CD8-positive, alpha-beta memory T cell (primary cell): ENCODE measurements at places on chromosomes 4 and X. TPM values are rescaled to one million over a fixed set of nuclear protein-coding genes. Genes with fewer than 3 reads are reported as not detected.
A peak's percentile ranks its signal among the peaks of the same experiment; 100 is the strongest.

- H3K4me3 ChIP-seq, result no peak overlapping the region
- H3K27me3 ChIP-seq, result no peaks in the 10 kb centered on the region
- H3K4me1 ChIP-seq, result no peaks in the 10 kb centered on the region
- DNase-seq, result no peak
Observed at GRCh38 chrX:11532291-11533078, 133.2 kb downstream of the ARHGAP6 start.

DNA sequence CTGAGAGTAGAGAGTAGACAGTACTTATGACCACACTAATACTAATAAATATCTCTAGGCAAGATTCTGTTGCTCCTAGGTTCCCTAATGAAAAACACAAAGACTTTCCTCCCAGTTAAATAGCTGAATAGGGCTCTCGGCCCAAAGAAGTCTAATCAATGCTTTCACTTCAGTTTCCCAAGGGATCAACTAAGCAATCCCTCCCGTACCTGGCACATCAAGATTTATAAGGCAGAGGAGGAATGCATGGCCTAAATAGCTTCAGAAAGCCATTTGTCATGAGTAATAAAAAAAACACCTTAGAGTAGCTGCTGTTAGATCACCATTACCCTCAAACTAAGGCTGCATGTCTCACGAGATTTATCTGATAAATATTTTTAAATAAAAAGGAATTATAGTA lies 56.8 kb upstream of the EXOC1L start:
- no peak for DNase-seq
- no peaks in the 10 kb centered on the region for H3K4me1 ChIP-seq
- H3K4me3 ChIP-seq, result no peak overlapping the region
- no peak overlapping the region for H3K27ac ChIP-seq

DNA sequence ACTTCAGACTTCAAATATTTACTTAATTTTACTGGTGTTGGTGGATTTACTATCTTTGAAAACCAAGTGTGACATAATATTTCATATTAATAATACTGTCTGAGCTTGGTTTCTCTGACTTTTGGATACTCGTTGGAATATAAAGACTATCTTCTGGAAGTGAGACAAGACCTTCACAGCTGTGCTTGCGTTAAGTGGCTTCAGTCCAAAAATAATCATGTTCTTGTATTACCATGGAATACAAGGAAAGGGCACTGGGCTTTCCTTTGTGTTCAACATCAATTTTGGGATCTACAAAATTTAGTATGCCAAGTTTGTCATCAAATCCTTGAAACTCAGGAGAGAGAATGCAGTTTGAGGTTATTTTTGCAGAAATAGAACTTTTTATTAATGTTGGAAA lies 712.4 kb upstream of the LCORL start:
- H3K4me1 ChIP-seq, result no peaks in the 10 kb centered on the region
- no peaks in the 10 kb centered on the region for H3K36me3 ChIP-seq
- no peak for DNase-seq
- H3K4me3 ChIP-seq, result no peak overlapping the region
- H3K27me3 ChIP-seq, result no peaks in the 10 kb centered on the region

GRCh38 chr4:67929426-67929825 lies 33.9 kb downstream of the TMPRSS11A start:
- H3K27me3 ChIP-seq, result no peaks in the 10 kb centered on the region
- no peaks in the 10 kb centered on the region for H3K36me3 ChIP-seq
- H3K4me3 ChIP-seq, result no peak overlapping the region
- no peak for DNase-seq
- no peak overlapping the region for H3K27ac ChIP-seq

GRCh38 chr4:143082701-143083100 lies 102.0 kb upstream of the USP38 start:
- H3K27me3 ChIP-seq, result no peaks in the 10 kb centered on the region
- H3K4me1 ChIP-seq, result no peaks in the 10 kb centered on the region
- H3K4me3 ChIP-seq, result no peak overlapping the region
- H3K36me3 ChIP-seq, result no peaks in the 10 kb centered on the region

GRCh38 chr4:99960648-99961047 lies 10.6 kb upstream of the H2AZ1 start:
- H3K27me3 ChIP-seq, result no peaks in the 10 kb centered on the region
- H3K4me3 ChIP-seq, result no peak overlapping the region
- H3K27ac ChIP-seq, result no peak overlapping the region
- no peak for DNase-seq

- H3K4me1 ChIP-seq, result no peaks in the 10 kb centered on the region
- no peaks in the 10 kb centered on the region for H3K36me3 ChIP-seq
- H3K27me3 ChIP-seq, result no peaks in the 10 kb centered on the region
- H3K27ac ChIP-seq, result no peak overlapping the region
- DNase-seq, result no peak
- H3K4me3 ChIP-seq, result no peak overlapping the region
Observed at GRCh38 chrX:3461397-3462165, 115.1 kb upstream of the MXRA5 start.

GRCh38 chr4:156293657-156294297 lies 340.1 kb upstream of the CTSO start:
- H3K4me3 ChIP-seq, result no peak overlapping the region
- no peaks in the 10 kb centered on the region for H3K36me3 ChIP-seq
- no peak for DNase-seq
- no peaks in the 10 kb centered on the region for H3K4me1 ChIP-seq

GRCh38 chr4:17188547-17189400 lies 290.3 kb upstream of the LDB2 start:
- DNase-seq, result no peak
- H3K36me3 ChIP-seq, result no peaks in the 10 kb centered on the region
- H3K4me3 ChIP-seq, result no peak overlapping the region
- no peaks in the 10 kb centered on the region for H3K4me1 ChIP-seq
- no peak overlapping the region for H3K27ac ChIP-seq

DNA sequence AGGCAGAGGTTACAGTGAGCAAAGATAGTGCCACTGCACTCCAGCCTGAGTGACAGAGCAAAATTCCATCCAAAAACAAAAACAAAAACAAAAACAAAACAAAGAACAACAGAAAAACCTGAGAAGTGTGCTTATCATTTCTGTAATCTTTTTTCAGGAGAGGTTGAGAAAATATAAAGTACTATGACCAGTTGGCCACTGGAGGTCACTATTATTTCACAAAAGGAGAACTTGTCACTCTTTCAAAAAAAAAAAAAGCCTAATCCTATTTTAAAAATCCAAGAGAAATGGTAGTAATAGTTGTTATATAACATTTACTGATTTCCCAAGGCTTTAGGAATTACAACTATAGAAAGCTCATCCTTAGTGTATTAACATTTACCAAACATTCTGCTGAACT lies 24.9 kb upstream of the RNF150 start:
- no peaks in the 10 kb centered on the region for H3K27me3 ChIP-seq
- no peak for DNase-seq
- H3K36me3 ChIP-seq, result no peaks in the 10 kb centered on the region
- no peak overlapping the region for H3K27ac ChIP-seq

DNA sequence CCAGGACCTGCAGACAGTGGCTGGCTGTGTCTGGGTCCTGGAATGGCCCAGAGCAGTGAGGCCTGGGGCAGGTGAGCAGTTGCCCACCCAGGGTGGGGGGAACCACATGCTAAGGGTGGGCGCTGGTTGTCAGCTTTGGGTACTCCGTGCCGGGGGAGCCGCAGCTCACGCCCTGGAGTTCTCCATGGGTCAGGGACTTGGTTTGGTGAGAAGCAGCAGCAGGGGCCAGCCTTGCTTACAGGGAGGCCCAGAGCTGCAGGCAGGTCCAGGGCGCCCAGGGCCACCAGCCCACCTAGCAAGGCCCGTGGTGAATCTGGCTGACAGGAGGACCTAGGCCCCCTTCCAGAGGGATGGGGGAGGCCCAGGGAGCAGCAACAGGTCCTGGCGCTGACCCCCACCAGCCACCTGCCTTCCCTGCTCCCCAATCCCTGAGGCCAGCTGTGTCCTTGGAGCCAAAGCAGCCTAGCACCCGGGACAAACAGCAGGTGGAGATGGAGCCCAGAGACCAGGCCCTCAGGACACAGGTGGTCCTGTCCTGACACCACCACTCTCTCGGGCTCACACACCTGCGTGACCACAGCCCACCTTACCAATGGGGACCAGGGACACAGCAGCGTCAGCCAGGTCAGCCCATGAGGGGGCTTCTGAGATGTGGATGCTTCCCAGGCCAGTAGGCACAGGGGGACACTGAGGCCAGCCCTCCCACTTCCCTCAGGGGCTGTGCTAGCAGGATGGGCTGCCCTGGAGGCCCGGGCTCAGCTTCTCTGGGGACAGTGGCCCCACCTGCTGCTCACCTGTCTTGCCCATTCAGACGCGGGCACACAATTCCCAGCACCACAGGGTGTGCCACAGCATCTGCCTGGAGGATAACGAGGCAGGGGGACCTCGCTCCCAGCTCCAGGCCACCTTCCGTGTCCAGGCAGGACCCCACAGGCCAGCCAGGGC lies 3.5 kb downstream of the MXD4 start:
- H3K27me3 ChIP-seq, result no peaks in the 10 kb centered on the region
- H3K4me1 ChIP-seq, result peaks cover 23% of the 10 kb centered on the region
- DNase-seq, result peak; percentile 0
- H3K27ac ChIP-seq, result no peak overlapping the region
- peaks cover 3% of the 10 kb centered on the region for H3K36me3 ChIP-seq

GRCh38 chr4:71602289-71602900 lies 181.5 kb downstream of the GC start:
- no peaks in the 10 kb centered on the region for H3K4me1 ChIP-seq
- H3K4me3 ChIP-seq, result no peak overlapping the region
- H3K36me3 ChIP-seq, result no peaks in the 10 kb centered on the region
- DNase-seq, result no peak

GRCh38 chr4:104129243-104129642 lies 365.5 kb downstream of the CXXC4 start:
- H3K27me3 ChIP-seq, result no peaks in the 10 kb centered on the region
- H3K4me3 ChIP-seq, result no peak overlapping the region
- no peak for DNase-seq

DNA sequence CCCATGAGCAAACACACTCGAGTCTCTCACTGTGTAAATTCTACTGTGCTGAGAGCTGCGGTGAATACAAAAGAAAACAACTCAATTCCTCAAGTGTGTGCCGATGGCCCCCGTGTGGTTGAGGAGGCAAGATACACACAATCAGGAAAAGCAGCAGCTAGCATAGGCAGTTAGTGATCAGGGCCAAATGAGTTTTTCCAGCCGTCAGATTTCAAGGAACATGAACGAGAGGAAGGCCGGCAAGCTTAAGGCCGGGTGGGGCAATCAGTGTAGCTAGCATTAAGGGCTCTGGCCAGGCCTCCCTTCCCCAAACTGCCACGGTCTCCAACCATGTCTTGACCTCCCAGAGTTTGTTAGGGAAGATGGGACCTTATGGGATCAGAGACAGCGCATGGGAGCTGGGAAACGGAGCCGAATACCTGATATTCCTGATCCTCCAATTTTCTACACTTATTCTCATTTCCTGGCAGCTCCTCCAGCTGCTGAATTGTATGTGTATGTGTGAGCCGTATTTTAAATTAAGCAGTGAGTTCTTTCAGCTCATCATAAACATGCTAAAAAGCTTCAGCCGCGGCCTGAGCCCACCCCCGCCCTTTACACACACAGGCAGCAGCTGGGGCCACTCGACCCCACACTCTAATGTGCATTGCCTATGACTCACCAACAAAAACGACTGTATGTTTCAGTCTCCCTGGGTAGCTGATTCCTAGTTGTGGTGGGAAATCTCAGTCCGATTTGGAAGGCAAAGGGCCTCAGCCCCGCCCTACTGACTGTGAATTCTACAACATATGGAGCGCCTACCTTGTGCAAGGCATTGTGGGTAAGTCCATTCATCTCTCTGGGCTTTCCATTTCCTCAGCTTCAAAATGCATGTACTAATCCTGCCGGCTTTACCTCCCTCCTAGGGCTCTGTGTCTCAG lies 59.9 kb downstream of the RTL9 start:
- H3K36me3 ChIP-seq, result no peaks in the 10 kb centered on the region
- H3K27ac ChIP-seq, result no peak overlapping the region
- H3K4me3 ChIP-seq, result no peak overlapping the region

DNA sequence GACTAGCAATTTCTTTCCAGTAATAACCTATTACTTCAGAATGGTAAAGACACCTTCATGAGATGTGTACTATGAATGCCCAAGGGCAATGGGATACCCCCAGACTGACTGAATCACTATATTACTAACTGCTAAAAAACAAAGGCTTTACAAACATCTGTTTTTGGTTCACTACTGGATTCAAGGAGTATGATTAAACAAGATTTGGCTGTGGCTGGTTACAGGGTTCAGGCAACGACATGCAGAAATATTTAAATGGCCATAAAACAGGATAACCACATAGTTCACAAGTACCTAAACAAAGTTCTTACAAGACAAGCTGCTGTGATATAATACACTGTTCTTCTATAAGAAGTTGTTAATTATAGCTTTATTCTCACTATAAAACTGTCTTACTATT lies 128.2 kb downstream of the FRYL start:
- H3K27me3 ChIP-seq, result no peaks in the 10 kb centered on the region
- no peaks in the 10 kb centered on the region for H3K36me3 ChIP-seq
- no peak overlapping the region for H3K4me3 ChIP-seq
- H3K4me1 ChIP-seq, result peaks cover 15% of the 10 kb centered on the region

GRCh38 chr4:41189666-41190065 lies 24.7 kb downstream of the APBB2 start:
- peaks cover 5% of the 10 kb centered on the region for H3K27me3 ChIP-seq
- no peak for DNase-seq
- H3K4me3 ChIP-seq, result no peak overlapping the region
- H3K4me1 ChIP-seq, result no peaks in the 10 kb centered on the region

- no peaks in the 10 kb centered on the region for H3K27me3 ChIP-seq
- DNase-seq, result no peak
- no peak overlapping the region for H3K27ac ChIP-seq
Observed at GRCh38 chrX:103608306-103608963, 672 bp downstream of the TCEAL3 start.

DNA sequence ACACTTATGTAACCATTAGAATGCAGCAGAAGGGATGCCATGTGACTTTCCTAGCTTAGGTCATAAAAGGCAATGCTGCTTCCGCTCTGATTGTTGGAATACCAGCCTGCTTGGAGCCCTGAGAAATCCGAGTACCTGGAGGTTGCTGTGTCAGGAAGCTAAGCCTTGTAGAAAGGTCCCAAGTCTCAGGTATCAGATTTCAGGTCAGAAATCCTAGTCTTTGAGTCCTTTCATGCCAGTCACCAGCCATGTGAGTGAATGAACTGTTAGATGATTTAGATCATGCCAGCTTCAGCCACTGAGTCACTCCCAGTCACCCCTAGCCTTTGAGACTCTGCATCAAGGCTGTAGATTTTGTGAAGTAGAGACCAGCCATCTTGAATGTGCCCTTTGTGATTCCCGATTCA lies 23.5 kb downstream of the RAP1GDS1 start:
- no peak overlapping the region for H3K4me3 ChIP-seq
- H3K4me1 ChIP-seq, result peaks cover 10% of the 10 kb centered on the region
- no peaks in the 10 kb centered on the region for H3K36me3 ChIP-seq
- no peak for DNase-seq
- no peak overlapping the region for H3K27ac ChIP-seq

Gene S100G
- not detected for polyA plus RNA-seq

Gene SPANXC
- polyA plus RNA-seq, result not detected

Gene NUDT10
- polyA plus RNA-seq, result 0.17 TPM

Gene CT45A2
- not detected for polyA plus RNA-seq

Gene TEC
- polyA plus RNA-seq, result 1.6 TPM

Gene GAGE12E
- polyA plus RNA-seq, result not detected

Gene XAGE5
- not detected for polyA plus RNA-seq

Gene FAM53A
- polyA plus RNA-seq, result 1.5 TPM

Gene TMEM144
- polyA plus RNA-seq, result not detected

Gene SMARCAD1
- polyA plus RNA-seq, result 11.3 TPM
